ENCODE measurements at places on chromosomes 4 and X. TPM values are rescaled to one million over a fixed set of nuclear protein-coding genes. Genes with fewer than 3 reads are reported as not detected.

- no peaks in the 10 kb centered on the region for H3K27me3 ChIP-seq
- H3K4me3 ChIP-seq = peak overlapping the region; percentile 84
- peak; percentile 78 for DNase-seq
These were observed 824 bp upstream of the UGDH start for GRCh38 chr4:39528061-39528465.

- H3K4me1 ChIP-seq = peaks cover 3% of the 10 kb centered on the region
- no peak overlapping the region for H3K4me3 ChIP-seq
- H3K36me3 ChIP-seq = no peaks in the 10 kb centered on the region
- no peak overlapping the region for H3K27ac ChIP-seq
- H3K27me3 ChIP-seq = no peaks in the 10 kb centered on the region
These were observed 22.8 kb upstream of the SEC24B start for GRCh38 chr4:109410776-109411175.

DNA sequence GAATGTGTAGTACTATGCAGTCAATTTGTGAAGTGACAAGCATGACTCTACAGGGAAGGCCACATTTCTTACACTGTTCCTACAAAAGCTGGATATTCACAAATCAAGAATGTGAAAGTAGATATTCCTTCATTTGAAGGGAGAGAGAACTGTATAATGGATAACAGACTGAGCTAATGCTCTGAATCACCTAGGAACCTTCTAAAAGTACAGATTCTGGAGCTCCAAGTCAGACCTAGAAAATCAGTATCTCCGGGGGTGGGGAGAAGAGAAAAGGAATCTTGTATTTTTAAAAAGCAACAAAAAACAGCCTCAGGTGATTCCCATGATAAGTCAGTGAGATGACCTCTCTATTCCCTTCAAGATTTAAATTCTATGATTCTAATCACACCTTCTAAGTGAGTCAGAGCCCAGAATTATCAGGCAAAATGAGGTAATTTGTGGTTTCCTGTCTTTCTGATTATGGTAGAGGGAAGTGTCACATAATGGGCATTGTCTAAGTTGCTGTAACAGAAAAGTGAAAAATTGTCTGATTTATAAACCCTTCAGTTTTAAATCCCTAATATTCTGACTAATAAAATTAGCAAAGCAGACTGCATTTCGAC is 80.9 kb downstream of the IL21 start:
- H3K27ac ChIP-seq = no peak overlapping the region
- H3K27me3 ChIP-seq = no peaks in the 10 kb centered on the region
- H3K4me3 ChIP-seq = no peak overlapping the region
- no peak for DNase-seq
- no peaks in the 10 kb centered on the region for H3K4me1 ChIP-seq

- no peak overlapping the region for H3K27ac ChIP-seq
- no peaks in the 10 kb centered on the region for H3K27me3 ChIP-seq
- H3K4me3 ChIP-seq = no peak overlapping the region
These were observed 4.5 kb downstream of the CASP3 start for GRCh38 chr4:184644553-184645307.

GRCh38 chr4:141962486-141962885 is 326.1 kb downstream of the IL15 start:
- no peaks in the 10 kb centered on the region for H3K27me3 ChIP-seq
- H3K4me1 ChIP-seq = no peaks in the 10 kb centered on the region
- no peak for DNase-seq

- no peaks in the 10 kb centered on the region for H3K4me1 ChIP-seq
- H3K4me3 ChIP-seq = no peak overlapping the region
- no peaks in the 10 kb centered on the region for H3K36me3 ChIP-seq
- H3K27me3 ChIP-seq = peaks cover 4% of the 10 kb centered on the region
These were observed 325.5 kb downstream of the BCOR start for GRCh38 chrX:39772057-39772832.

- no peak overlapping the region for H3K4me3 ChIP-seq
- no peaks in the 10 kb centered on the region for H3K36me3 ChIP-seq
- H3K27me3 ChIP-seq = no peaks in the 10 kb centered on the region
- DNase-seq = no peak
- no peaks in the 10 kb centered on the region for H3K4me1 ChIP-seq
- no peak overlapping the region for H3K27ac ChIP-seq
These were observed 1.4 kb upstream of the SLC38A5 start for GRCh38 chrX:48471504-48471903.

DNA sequence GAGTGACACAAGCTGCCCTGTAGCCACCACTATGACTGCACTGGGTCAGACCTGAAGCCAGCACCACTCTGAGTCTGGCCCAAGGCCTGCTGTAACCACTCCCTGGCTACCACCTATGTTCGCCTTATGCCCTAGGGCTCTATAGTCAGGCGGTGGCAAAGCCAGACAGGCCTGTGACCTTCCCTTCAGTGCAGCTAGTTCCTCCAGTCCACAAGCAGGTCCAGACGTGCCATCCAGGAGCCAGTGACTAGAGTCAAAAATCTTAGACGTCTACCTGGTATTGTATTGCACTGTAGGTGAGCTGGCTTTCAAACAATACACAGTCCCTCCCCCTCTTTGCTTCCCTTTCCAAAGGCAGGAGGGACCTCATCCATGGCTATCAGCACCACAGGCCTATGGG is 54.0 kb upstream of the RNF128 start:
- H3K27ac ChIP-seq = no peak overlapping the region
- H3K4me3 ChIP-seq = no peak overlapping the region
- no peaks in the 10 kb centered on the region for H3K4me1 ChIP-seq
- H3K27me3 ChIP-seq = no peaks in the 10 kb centered on the region
- H3K36me3 ChIP-seq = no peaks in the 10 kb centered on the region

GRCh38 chr4:33060674-33061542 is 2340.7 kb downstream of the PCDH7 start:
- no peaks in the 10 kb centered on the region for H3K27me3 ChIP-seq
- no peaks in the 10 kb centered on the region for H3K36me3 ChIP-seq
- H3K4me1 ChIP-seq = no peaks in the 10 kb centered on the region
- DNase-seq = peak; percentile 28

DNA sequence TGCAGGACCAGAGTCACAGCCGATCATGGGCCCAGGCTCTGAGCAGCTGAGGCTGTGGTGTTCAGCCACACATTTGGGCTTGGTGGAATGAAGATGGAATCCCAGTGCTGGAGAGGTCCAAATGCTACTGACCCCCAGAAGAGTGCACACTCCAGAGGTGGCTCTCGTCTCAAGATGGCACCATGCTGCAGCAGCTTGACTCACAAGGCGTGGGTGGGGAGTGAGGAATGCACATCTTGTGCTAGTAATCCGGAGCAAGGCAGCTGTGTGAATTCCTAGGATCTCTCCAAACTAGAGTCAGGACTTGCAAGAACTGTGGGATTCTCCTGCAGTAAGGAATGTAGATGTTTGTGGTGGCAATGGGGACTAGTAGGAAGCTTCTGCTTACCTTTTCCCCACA is 28.7 kb downstream of the RAB28 start:
- no peaks in the 10 kb centered on the region for H3K27me3 ChIP-seq
- no peak overlapping the region for H3K27ac ChIP-seq
- no peak for DNase-seq
- no peaks in the 10 kb centered on the region for H3K4me1 ChIP-seq
- H3K4me3 ChIP-seq = no peak overlapping the region

The MMRN1 gene
- total RNA-seq = 50.1 TPM

- peak overlapping the region; percentile 46 for H3K27ac ChIP-seq
- peak overlapping the region; percentile 35 for H3K4me3 ChIP-seq
- H3K4me1 ChIP-seq = no peaks in the 10 kb centered on the region
- H3K27me3 ChIP-seq = no peaks in the 10 kb centered on the region
- no peak for DNase-seq
These were observed 531 bp downstream of the RUFY3 start for GRCh38 chr4:70722199-70722791.

The SPATA4 gene
- not detected for total RNA-seq

DNA sequence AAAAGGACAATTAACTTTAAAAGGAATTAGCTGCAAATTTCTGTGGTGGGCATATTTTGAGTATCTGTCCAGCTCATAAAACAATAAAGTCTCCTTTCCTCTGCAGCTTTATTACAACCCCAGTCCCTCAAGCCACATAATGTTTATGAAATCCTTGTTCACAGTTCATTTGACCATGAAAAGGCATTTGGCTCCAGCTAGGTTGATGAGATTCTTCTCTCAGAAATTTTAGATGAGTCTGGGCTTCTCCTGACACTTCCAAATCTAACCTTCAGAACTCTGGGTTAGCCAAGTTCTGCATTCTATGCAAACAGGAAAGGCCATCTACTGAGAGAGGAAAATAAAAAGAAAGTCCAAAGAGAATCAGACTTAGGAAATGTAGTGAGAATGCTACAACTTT is 156.8 kb downstream of the GRXCR1 start:
- no peak overlapping the region for H3K27ac ChIP-seq
- no peaks in the 10 kb centered on the region for H3K27me3 ChIP-seq
- H3K4me3 ChIP-seq = no peak overlapping the region

The TCEAL7 gene
- total RNA-seq = 8.3 TPM

DNA sequence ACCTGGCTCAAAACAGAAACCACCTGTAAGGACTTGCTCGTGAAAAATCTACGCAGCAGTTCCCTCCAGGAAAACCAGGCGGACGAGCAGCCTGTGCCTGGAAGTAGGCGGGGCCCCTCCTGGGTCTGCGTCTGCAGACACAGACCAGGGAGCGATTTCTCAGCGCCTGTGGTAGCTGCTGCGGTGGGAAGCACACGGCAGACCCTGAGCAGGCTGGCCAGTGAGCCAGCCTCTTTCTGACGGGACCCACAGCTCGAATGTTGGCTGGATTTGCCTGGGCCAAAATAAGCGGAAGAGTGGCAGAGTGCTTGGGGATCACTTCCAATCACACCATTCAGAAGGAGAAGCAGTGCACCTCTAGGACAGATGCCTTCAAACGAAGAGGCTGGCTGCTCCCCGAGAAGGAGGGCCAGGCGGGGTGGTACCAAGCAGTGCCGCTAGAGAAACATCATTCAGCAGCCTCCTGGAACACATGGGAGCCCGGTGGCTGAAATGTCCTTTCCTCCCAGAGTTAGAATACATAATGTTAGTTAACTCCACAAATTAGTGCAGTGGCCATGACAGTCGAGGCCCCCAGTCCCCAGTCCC is 85.9 kb downstream of the GATB start:
- H3K27me3 ChIP-seq = no peaks in the 10 kb centered on the region
- H3K36me3 ChIP-seq = no peaks in the 10 kb centered on the region
- peak overlapping the region; percentile 48 for H3K27ac ChIP-seq
- peak overlapping the region; percentile 10 for H3K4me3 ChIP-seq
- no peaks in the 10 kb centered on the region for H3K4me1 ChIP-seq

- no peaks in the 10 kb centered on the region for H3K4me1 ChIP-seq
- no peaks in the 10 kb centered on the region for H3K27me3 ChIP-seq
- H3K4me3 ChIP-seq = no peak overlapping the region
- no peaks in the 10 kb centered on the region for H3K36me3 ChIP-seq
These were observed 135.3 kb upstream of the MID1 start for GRCh38 chrX:10755439-10756334.

GRCh38 chr4:7902101-7902553 is 37.5 kb downstream of the AFAP1 start:
- H3K4me1 ChIP-seq = peaks cover 35% of the 10 kb centered on the region
- H3K4me3 ChIP-seq = no peak overlapping the region
- H3K27ac ChIP-seq = no peak overlapping the region
- no peaks in the 10 kb centered on the region for H3K36me3 ChIP-seq
- no peaks in the 10 kb centered on the region for H3K27me3 ChIP-seq

- no peaks in the 10 kb centered on the region for H3K27me3 ChIP-seq
- no peak overlapping the region for H3K27ac ChIP-seq
- DNase-seq = no peak
- no peaks in the 10 kb centered on the region for H3K36me3 ChIP-seq
- H3K4me1 ChIP-seq = no peaks in the 10 kb centered on the region
These were observed 277.1 kb upstream of the PRKX start for GRCh38 chrX:3990569-3990968.

- no peaks in the 10 kb centered on the region for H3K27me3 ChIP-seq
- no peaks in the 10 kb centered on the region for H3K4me1 ChIP-seq
- peak overlapping the region; percentile 23 for H3K4me3 ChIP-seq
- H3K36me3 ChIP-seq = no peaks in the 10 kb centered on the region
- DNase-seq = no peak
- no peak overlapping the region for H3K27ac ChIP-seq
These were observed 916 bp downstream of the MXRA5 start for GRCh38 chrX:3345281-3346191.

DNA sequence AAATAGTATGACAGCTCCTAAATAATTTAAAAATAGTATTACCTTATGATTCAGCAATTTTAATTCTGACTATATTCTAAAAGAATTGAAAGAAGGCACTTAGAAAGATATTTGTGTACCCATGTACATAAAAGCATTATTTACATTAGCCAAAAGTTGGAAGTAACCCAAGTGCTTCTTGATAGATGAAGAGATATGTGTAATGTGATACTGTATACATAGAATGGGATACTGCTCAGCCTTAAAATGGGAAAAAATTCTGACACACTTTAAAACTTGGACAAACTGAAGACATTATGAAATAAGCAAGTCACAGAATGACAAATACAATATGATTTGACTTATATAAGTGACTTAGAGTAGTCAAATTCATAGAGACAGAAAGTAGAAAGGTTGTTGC is 112.2 kb downstream of the IDS start:
- no peak overlapping the region for H3K27ac ChIP-seq
- H3K4me3 ChIP-seq = no peak overlapping the region
- no peaks in the 10 kb centered on the region for H3K4me1 ChIP-seq
- no peak for DNase-seq

DNA sequence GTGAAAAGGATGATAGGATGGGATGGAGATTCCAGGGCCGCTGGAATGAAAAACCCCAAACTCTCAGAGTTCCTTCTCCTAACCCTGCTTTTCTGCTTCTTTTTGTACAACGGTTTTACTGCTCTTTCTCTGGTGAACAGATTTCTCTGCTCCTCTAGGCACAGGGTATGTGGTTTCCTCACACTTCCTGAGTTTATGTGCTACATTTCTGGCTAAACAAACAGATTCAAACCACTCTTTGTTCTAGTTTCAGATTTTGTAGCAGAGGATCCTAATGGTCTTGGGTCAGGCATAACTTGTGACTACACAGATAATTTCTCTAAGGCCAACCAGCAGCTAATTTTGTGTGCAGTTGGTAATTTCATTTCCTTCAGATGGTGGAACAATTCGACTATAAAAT is 52.6 kb downstream of the OSTC start:
- H3K27me3 ChIP-seq = no peaks in the 10 kb centered on the region
- no peaks in the 10 kb centered on the region for H3K36me3 ChIP-seq
- H3K4me1 ChIP-seq = no peaks in the 10 kb centered on the region
- no peak for DNase-seq
- H3K27ac ChIP-seq = no peak overlapping the region
- no peak overlapping the region for H3K4me3 ChIP-seq

The DCAF8L2 gene
- total RNA-seq = not detected

DNA sequence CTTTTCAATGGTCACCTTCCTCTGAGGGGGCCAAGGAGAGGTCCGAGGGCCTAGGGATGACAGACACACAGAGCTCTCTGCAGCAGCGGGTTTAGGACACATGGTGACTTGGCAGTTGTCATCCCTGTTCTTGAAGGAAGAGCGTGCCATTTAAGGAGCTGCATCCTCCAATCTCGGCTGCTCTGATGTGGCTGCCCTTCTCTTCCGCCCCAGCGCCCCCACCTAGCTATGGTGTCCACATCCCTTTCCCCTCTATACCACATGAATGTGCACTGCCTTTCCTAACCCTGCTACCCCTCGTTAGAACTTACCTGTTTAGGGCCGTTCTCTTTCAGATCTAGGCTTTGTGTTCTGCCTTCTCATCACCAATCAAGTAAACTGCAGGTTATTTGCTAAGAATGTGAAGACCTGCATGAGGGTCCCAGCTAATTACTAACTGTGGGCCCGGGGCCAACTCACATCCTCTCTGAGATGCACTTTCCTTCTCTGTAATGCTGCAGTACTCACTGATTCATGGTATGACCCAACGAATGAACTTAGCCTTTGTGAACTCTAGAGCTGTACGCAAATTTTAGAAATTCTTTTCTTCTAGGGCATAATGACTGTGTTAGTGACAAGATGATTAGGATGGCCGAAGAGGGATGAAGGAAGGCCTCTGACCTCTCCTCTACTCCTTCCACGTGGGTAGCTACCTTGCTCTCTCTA is 38.2 kb downstream of the CHST7 start:
- H3K4me3 ChIP-seq = no peak overlapping the region
- no peaks in the 10 kb centered on the region for H3K36me3 ChIP-seq
- H3K27ac ChIP-seq = no peak overlapping the region
- H3K27me3 ChIP-seq = no peaks in the 10 kb centered on the region
- H3K4me1 ChIP-seq = no peaks in the 10 kb centered on the region
